ENCODE measurements at places on chromosomes 2 and 18.

DNA sequence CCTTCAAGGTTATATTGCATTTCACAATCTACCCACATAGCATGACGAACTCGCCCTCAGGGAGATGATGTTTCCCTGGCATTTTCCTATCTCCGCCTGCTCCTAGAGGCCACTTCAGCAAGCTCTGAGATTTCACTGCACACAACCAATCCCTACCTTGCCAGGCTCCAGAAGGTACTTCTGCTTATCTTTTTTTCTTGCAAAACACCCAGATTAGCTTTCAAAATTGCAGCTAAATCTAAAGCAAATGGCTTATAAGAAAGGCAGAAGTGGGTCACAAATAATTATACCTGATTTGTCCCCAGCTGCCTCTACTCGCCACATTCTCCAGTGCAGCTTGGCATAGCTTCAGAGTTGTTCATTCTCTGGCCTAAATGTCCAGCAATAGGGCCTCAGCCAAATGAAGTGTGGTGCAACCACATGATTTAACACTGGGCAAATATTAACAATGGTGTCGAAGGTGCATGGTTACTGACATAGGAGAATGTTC, 32.4 kb upstream of the MRPL19 start:
- DNase-seq: no peak
- H3K27ac ChIP-seq: no peak overlapping the region
- H3K4me1 ChIP-seq: no peaks in the 10 kb centered on the region
- no peak overlapping the region for H3K4me3 ChIP-seq
- peaks cover 8% of the 10 kb centered on the region for H3K27me3 ChIP-seq

- peaks cover 19% of the 10 kb centered on the region for H3K4me1 ChIP-seq
- H3K27me3 ChIP-seq: no peaks in the 10 kb centered on the region
- H3K36me3 ChIP-seq: peaks cover 10% of the 10 kb centered on the region
- no peak overlapping the region for H3K4me3 ChIP-seq
- H3K27ac ChIP-seq: no peak overlapping the region
- DNase-seq: no peak
Measured at GRCh38 chr18:25275412-25276001, 76.5 kb downstream of the ZNF521 start.

DNA sequence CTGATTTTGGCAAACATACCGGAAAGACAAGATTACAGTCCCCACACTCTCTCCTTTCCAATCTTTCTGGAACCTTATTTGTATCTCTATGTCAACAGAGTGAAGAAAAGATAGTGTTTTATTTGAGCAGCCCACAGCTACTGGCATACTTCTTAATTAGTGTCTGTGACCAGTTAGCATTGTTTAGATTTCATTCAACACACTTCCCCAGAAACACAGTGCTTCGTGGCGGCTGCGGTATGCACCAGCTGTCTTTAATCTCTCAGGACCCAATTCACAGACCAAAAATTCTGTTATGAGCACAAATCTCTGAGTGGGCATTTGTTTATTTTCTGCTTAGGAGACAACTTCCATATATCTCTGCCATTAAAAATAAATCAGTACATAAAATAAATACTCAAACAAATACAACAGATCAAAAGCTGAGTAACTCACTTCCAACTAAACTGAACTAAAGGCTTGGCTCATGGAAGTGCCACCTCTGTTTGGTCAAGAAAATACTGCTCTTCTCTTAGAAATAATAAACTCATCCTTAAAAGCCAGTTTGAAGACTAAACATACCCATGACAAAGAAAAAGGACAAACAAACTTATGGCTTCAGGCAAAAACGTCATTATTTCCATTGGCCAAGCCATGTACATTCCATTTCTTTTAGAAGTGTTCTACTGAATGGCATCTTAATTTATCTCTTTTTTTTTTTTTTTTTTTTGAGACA, 392.4 kb downstream of the TXNL1 start:
- no peaks in the 10 kb centered on the region for H3K4me1 ChIP-seq
- H3K27ac ChIP-seq: no peak overlapping the region
- H3K27me3 ChIP-seq: no peaks in the 10 kb centered on the region
- peaks cover 5% of the 10 kb centered on the region for H3K36me3 ChIP-seq

- no peak overlapping the region for H3K27ac ChIP-seq
- no peak for DNase-seq
- H3K27me3 ChIP-seq: peaks cover 14% of the 10 kb centered on the region
- H3K36me3 ChIP-seq: peaks cover 6% of the 10 kb centered on the region
- peaks cover 24% of the 10 kb centered on the region for H3K4me1 ChIP-seq
Measured at GRCh38 chr2:73281244-73281643, 3.0 kb downstream of the FBXO41 start.

GRCh38 chr2:234329202-234329960, 167.5 kb downstream of the ARL4C start:
- H3K4me3 ChIP-seq: no peak overlapping the region
- no peak overlapping the region for H3K27ac ChIP-seq
- H3K4me1 ChIP-seq: peaks cover 8% of the 10 kb centered on the region
- no peak for DNase-seq
- no peaks in the 10 kb centered on the region for H3K27me3 ChIP-seq

- H3K4me1 ChIP-seq: no peaks in the 10 kb centered on the region
- DNase-seq: no peak
- no peaks in the 10 kb centered on the region for H3K27me3 ChIP-seq
- peaks cover 4% of the 10 kb centered on the region for H3K36me3 ChIP-seq
- H3K4me3 ChIP-seq: no peak overlapping the region
Measured at GRCh38 chr2:220192994-220193753, 565.7 kb downstream of the SLC4A3 start.

GRCh38 chr2:231200805-231201474, 2.5 kb downstream of the ARMC9 start:
- H3K4me1 ChIP-seq: peaks cover 16% of the 10 kb centered on the region
- H3K4me3 ChIP-seq: no peak overlapping the region
- no peak overlapping the region for H3K27ac ChIP-seq
- H3K36me3 ChIP-seq: peaks cover 34% of the 10 kb centered on the region

Measured in WTC11 (cell line).